Fibroblast of skin of right quadriceps (primary cell): ENCODE measurements at places on chromosomes 1 and 21.
A peak's percentile ranks its signal among the peaks of the same experiment; 100 is the strongest.

GRCh38 chr21:42660118-42660470 lies 6.7 kb downstream of the PDE9A start:
- DNase-seq: no peak

- DNase-seq: no peak
Measured at GRCh38 chr1:232335261-232335660, 294.7 kb downstream of the SIPA1L2 start.

DNA sequence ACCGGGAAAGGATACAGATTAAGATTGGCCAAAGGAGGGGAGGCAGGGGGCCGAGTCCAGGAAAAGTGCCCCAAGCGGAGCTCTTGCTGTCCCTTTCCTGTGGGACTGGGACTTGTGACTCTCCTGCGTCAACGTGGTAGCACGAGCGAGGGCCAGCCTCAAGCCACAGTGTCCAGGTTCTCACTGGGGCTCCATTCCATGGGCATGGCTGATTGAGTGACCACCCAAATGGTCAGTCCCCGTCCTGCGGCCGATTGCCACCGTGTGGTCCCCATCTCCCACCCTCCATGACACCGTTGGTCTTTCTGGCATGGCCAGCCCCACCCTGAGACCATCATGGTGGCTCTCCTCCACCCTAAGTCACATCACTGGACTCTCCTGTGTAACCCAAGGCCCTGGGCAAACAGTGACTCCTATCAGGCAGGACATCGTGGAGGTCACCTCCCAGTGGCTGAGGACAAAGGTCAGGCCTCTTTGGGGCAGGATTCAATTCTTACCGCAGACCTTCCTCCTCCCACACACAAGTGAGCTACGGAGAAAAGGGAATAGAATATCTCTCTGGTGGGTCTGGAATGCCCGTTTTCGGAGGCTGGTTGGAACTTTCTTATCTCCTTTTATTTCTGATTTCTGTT lies 8.9 kb upstream of the C1orf174 start:
- no peak for DNase-seq

DNA sequence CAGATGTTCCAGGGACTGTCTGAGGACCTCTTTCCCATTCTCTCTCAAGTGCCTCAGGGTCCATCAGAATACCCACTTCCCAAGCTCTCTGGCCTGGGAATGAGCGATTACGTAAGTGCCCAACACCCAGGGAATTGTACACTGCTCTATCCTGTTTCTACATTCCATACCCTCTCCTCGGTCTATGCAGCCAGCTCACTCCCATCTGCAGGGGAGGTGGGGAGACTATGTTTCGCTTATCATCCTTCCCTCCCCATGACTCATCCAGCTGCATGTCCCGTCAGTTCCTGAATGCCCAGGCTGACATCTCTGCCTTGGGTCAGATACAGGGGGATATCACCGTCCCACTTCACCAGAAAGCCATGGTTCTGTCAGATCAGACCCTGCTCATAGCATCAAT lies 34.5 kb upstream of the CD1D start:
- no peak for DNase-seq

- DNase-seq: peak; percentile 69
Measured at GRCh38 chr1:19577036-19577435, 67.1 kb upstream of the NBL1 start.

DNA sequence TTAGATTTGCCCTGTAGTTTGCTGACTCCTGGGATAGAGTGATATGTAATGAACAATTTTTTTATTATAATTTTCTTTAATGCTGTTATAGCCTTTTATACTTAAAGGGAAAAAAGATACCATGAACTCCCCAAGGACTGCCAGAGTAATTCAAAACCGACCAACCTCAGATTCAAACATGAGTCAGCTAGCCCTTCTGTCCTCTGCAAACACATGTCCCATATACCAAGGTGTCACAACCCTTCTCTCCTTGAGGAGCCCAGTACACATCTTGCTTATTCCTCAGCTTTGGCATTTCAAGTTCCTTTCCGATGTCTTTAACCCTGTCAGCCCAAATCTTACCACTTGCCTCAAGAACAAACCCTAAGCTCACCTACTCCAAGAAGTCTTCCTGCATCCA lies 184.9 kb downstream of the KCNH1 start:
- DNase-seq: no peak

DNA sequence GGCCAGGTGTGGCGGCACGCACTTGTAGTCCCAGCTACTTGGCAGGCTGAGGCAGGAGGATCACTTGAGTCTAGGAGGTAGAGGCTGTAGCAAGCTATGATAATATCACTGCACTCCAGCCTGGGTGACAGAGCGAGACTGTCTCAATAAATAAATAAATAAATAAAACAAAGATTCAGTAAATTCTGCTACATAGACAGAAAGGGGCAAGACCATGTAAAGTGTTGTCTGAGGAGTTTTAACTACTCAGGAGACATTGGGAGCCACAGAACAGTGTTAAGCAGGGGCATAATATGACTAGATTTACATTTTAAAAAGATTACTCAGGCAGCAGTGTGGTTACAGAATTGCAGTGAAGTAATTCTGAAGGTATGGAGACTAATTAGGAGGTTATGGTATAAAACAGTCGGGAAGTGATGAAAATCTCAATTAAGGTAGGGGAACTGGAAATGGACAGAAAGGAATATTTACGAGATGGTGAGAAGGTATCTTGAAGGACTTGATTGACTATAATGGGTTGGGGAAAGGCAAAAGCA lies 94.7 kb downstream of the ATP1B1 start:
- peak; percentile 89 for DNase-seq

- DNase-seq: no peak
Measured at GRCh38 chr1:53763911-53764310, 24.9 kb upstream of the GLIS1 start.

- no peak for DNase-seq
Measured at GRCh38 chr1:93223023-93223675, 42.6 kb downstream of the CCDC18 start.

- DNase-seq: no peak
Measured at GRCh38 chr1:159877695-159878444, 15.4 kb upstream of the VSIG8 start.

GRCh38 chr21:14454016-14455009 lies 71.4 kb upstream of the HSPA13 start:
- no peak for DNase-seq

- DNase-seq: no peak
Measured at GRCh38 chr1:230144758-230145504, 77.9 kb downstream of the GALNT2 start.

GRCh38 chr21:36464590-36464989 lies 15.3 kb downstream of the CLDN14 start:
- no peak for DNase-seq

DNA sequence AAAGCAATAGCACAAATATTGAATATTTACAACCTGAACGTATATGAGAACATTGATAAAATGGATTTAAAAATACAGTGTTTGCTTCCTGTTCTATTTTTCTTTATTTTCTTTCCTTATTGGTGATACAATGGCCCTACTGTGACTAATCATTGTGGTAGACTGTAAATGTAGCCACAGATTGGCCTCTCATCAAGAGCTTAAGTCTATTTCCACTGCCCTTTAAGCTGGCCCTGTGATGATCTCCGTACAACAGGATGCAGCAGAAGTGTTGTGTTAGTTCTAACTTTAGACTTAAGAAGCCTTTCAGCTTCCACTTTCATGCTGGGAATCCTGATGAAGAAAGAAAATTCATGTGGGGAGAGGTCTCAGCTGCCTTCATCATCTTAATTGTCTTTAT lies 285.6 kb upstream of the B3GALT2 start:
- DNase-seq: no peak

- DNase-seq: no peak
Measured at GRCh38 chr1:76919085-76919484, 51.8 kb downstream of the ST6GALNAC5 start.

DNA sequence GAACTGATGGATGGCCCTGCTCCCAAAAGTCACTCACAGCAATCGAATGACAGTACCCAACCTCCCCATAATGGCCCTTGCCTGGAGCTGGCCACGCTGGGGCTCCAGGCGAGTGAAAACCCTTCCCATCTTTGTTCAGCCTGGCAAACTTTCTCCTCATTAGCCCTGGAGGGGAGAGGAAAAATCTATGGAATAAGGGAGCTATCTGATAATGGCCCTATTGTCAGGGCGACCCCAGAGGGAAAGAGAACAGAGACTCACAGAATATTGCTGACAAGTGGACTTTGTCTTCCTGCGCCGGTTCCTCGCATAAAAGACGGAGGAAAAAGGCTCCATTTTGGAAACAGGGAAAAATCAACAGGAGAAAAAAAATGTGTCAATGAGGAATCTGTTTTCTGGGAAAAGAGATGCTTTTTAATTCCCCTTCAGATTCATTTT lies 13.0 kb upstream of the ARHGEF16 start:
- no peak for DNase-seq

GRCh38 chr1:188261849-188262248 lies 1433.1 kb downstream of the PLA2G4A start:
- DNase-seq: no peak

GRCh38 chr21:15051644-15052458 lies 12.9 kb downstream of the NRIP1 start:
- peak; percentile 41 for DNase-seq

DNA sequence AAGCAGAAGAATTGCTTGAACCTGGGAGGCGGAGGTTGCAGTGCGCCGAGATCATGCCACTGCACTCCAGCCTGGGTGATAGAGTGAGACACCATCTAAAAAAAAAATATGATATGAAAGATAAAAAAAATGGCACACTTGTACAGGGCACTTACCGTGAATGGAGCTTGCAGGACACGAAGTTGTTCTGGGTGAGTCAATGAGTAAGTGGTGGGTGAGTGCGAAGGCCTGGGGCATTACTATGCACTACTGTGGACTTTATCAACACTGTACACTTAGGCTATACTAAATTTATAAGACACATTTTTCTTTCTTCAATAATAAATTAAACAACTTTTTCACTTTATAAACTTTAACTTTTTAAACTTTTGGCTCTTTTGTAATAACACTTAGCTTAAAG lies 37.0 kb downstream of the TNFRSF8 start:
- DNase-seq: no peak

DNA sequence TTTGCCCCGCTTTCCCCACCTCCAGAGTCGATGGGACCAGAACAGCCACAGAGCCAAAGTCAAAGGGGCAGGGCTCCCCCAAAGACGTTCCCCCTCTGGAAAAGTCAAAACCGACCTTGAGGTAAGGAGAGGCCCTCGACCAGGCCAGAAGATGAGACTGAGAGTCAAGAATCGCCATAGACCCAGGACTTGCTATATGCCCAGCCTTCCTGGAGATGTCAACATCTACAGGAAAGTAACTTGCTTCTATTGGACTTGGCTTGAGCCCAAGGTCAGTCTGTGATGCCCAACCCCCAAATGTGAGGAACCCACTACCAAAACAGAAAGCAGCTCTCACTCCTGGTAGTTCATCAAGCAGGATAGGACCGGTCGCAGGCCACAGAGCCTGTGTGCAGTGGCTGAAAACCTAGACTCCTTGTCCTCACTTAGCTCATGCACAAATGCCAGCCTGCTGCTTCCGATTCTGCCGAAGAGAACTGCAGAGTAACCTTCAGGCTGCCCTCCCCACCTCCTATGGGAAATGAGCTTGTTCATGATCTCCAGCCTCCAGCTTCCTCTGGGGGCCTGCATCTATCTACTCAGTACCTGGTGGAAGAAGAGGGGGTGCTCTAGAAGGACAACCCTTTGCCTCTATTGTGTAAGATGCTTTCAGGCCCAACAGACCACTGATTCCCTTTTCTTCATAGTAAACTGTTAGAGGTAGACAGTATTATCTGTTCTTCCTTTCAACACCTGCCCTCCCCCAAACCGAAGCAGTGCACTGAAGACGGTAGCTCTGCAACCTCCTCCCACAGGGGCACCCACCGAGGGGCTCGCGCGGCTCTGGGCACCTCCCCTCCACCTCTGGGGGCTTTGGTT lies 1.4 kb downstream of the ACOT7 start:
- no peak for DNase-seq

DNA sequence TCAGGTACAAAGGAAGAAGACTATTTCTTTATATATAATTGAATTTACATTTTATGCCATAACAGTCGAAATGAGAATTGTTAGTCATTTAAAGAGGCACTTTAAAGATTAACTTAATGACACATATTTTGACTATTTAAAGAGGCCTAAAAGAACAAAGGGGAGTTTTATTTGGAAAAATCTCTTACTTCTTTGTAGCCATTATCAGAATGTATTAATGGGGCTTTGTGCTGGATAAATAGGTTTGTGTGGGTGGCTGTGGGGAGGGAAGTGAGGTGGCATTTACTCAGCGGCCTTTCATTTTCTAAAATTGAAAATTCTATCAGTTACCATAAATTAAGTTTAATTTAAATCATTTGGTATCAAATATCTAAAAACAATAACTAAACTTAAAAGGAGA lies 462.2 kb upstream of the CXADR start:
- no peak for DNase-seq

GRCh38 chr1:22171951-22172715 lies 29.2 kb upstream of the WNT4 start:
- DNase-seq: no peak

- DNase-seq: no peak
Measured at GRCh38 chr1:43007377-43008114, 48.9 kb upstream of the SLC2A1 start.

- DNase-seq: no peak
Measured at GRCh38 chr21:45450423-45451090, 45.6 kb downstream of the COL18A1 start.

GRCh38 chr21:45427331-45428271 lies 22.6 kb downstream of the COL18A1 start:
- DNase-seq: peak; percentile 86

GRCh38 chr1:58456470-58456869 lies 90.1 kb downstream of the OMA1 start:
- peak; percentile 90 for DNase-seq

- no peak for DNase-seq
Measured at GRCh38 chr1:3169665-3170356, 100.8 kb downstream of the PRDM16 start.
